ENCODE measurements at places on chromosomes 4 and X.

DNA sequence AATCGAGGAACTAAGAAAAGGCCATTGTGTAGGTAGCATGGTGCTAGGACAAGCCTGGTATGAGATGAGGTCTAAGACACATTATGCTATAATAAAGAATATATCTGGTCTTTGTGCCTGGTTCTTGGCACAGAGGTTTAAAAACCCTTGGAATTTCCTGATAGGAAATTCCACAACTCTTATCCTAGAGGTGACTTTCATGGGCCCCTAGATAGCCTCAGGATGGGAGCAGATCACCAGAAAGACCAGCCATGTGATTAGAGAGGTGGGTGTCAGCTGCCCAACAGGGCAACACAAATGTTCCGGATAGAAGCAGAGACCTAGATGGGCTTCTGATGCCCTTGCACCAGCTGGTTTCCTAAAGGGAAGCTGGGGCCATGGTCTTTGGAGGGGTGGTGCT lies 107.2 kb downstream of the SCD5 start:
- no peak for DNase-seq

GRCh38 chrX:55007656-55008055 lies 7.5 kb downstream of the APEX2 start:
- no peak for DNase-seq

DNA sequence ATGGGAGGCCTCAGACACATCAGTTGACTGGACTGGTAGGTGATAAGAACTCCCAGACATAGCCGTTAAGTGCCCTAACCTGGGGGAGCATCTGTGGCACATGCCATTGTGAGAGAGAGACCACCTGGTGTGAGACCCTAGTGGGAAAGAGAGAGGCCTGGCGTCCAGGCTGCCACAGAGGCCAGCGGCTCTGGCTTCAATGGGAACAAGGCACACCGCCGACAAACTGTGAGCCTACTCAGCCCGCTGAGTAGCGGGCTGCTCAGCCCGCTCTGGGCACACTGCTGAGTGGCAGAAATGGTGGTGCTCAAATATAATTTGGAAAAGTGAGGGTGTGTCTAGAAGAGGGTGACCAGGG lies 34.0 kb downstream of the PHKA2 start:
- no peak for DNase-seq

- DNase-seq: no peak
Measured at GRCh38 chrX:139448996-139449395, 81.5 kb upstream of the F9 start.

GRCh38 chr4:25687773-25688172 lies 32.1 kb downstream of the SLC34A2 start:
- no peak for DNase-seq

GRCh38 chr4:17095771-17096170 lies 197.3 kb upstream of the LDB2 start:
- no peak for DNase-seq

GRCh38 chr4:38523524-38524448 lies 140.2 kb upstream of the KLF3 start:
- DNase-seq: no peak

DNA sequence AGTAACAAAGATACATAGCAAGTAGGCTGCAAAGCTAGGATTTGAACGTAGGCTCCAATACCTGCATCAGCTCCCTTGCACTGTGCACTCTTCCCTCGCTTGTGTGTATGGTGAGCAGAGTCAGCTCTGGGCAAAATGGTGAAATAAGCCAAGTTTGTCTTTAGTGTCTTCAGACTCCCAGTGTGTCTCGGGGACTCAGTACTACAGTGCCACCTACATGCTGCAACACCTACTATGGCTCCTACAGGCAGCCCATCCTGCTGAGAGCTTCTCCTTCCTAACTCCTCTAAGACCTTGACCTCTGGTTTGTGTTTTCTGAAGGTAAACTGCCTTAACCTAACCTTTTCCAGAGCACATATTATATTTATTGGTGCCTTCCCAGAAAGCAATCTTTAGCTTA lies 42.5 kb downstream of the RTL9 start:
- no peak for DNase-seq

GRCh38 chr4:113069212-113069892 lies 19.9 kb downstream of the ANK2 start:
- no peak for DNase-seq

GRCh38 chrX:24999511-24999910 lies 16.3 kb downstream of the ARX start:
- DNase-seq: no peak

Measured in ecto neural progenitor cell (in vitro differentiated cells).